ELR (cell line): ENCODE measurements at places on chromosomes 12 and 14.
A peak's percentile ranks its signal among the peaks of the same experiment; 100 is the strongest.

GRCh38 chr12:64440100-64440499 is 11.8 kb upstream of the TBK1 start:
- no peak for DNase-seq

- peak; percentile 96 for DNase-seq
Measured at GRCh38 chr14:31927348-31927832, 149.7 kb upstream of the ARHGAP5 start.

DNA sequence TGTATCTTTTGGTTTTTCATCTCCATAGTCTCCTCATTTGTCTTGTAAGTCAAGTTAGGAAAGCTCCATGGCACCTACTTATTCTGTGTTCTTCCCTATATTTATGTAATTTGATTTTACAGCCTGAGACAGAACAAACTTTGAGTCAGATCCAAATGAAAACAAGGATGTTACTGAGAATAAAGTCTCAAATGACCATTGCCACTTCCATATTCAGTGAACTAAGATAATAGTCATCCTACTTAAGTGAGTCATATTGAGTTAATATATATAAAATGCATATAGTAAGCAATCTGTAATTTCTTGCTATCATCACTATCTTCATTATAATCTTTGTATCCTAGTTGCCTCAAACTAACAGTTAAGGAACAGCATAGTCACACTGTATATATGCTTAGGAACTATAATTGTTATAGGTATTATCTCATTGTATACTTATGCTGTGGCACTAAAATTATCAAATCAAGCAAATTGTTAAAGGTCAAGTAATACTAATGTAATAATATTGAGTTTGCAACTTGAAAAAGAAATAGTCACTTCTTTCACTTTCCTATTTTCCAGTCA is 30.8 kb downstream of the TMTC3 start:
- DNase-seq = peak; percentile 86

DNA sequence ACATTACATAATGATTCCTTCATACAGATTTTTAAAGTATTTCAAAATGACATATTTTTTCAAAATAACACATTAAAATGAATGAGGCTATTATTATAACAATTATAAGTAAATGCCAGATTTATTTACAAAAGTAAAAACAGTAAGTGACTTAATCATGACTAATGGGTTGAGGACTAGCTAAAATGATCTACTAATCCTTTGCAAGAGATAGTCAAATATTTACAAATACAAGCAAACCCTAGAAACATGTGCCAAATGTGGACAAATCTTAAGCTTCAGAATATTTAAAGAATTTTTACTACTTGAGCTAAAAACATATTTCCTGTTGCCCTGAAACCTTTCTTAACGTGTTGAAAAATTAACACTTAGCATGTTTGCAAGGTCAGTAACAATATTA is 74.8 kb downstream of the KIF21A start:
- peak; percentile 36 for DNase-seq

- DNase-seq = peak; percentile 39
Measured at GRCh38 chr14:60311417-60311816, 62.4 kb downstream of the PPM1A start.

- DNase-seq = peak; percentile 54
Measured at GRCh38 chr14:23539248-23540140, 12.1 kb downstream of the ZFHX2 start.

DNA sequence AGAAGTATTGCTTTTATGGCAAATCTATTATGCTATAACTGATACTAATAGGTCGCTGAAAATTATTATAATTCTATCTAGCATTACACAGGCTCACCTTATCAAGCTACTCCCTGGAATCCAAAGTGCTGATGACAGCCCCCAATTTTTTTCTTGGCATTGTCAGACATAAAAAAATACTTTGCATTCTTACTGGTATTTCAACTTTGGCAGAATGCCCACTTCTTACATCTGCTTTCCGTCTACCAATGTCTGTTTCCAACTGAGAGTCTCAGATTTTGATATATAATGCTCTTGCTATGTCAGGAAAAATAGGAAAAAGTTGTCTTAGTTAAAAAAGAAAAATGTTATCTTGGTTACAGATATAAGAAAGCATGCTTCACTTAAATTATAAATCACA is 615.4 kb downstream of the C12orf50 start:
- DNase-seq = no peak

- DNase-seq = no peak
Measured at GRCh38 chr14:89576145-89576927, 159.3 kb upstream of the FOXN3 start.

DNA sequence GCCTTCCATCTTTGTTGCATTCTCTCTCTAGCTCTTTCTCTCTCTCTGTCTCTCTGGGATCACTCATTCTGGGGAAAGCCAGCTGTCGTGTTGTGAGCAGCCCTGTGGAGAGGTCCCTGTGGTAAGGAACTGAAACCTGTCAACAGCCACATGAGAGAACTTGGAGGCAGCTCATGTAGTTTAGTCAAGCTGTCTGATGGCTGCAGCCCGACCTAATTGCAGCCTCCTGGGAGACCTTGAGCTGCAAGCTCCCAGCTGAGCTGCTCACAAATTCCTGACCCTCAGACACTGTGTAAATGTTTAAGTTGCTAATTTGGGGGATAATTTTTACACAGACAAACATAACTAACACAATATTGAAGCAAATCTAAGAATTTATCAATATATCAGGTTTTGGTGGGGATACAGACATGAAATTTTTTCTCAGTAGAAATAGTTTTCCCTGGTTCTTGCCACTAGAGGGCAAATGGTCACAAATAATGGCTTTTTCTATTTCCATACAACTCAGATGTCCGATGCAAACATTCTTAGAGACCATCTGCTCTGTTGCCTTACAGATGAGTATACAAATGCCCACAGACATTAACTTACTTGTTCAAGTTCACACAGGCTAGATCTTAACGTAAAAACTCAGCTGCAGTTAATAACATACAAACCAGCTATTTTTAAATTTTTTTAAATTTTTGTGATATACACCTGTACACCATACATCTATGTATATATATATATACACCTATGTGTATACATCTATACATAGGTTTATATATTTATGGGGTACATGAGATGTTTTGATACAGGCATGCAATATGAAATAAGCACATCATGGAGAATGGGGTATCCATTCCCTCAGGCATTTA is 15.5 kb upstream of the KRR1 start:
- DNase-seq = peak; percentile 81

- no peak for DNase-seq
Measured at GRCh38 chr12:103802586-103802886, 38.5 kb downstream of the NT5DC3 start.

DNA sequence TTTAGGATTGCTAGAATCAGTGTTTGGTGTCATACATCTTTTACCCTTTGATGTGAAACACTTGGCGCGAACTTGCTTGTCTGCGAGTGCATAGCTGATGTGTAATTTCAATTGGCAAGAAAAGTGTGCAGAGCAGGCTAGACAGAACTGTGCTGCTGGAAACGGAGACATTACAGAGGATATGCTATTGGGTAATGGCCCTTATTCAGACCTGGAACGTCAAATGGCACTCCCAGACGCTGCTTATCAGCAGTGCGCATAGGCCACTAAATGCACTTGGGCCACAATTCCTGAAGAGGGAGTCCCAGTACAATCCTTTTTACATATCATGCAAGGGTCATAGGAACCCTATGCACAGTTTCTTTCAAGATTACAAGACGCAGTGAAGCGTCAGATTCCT is 15.7 kb upstream of the SLC10A1 start:
- DNase-seq = no peak

- DNase-seq = peak; percentile 3
Measured at GRCh38 chr12:117282490-117282889, 78.9 kb downstream of the NOS1 start.

- DNase-seq = no peak
Measured at GRCh38 chr14:50578433-50578832, 18.5 kb downstream of the ATL1 start.

DNA sequence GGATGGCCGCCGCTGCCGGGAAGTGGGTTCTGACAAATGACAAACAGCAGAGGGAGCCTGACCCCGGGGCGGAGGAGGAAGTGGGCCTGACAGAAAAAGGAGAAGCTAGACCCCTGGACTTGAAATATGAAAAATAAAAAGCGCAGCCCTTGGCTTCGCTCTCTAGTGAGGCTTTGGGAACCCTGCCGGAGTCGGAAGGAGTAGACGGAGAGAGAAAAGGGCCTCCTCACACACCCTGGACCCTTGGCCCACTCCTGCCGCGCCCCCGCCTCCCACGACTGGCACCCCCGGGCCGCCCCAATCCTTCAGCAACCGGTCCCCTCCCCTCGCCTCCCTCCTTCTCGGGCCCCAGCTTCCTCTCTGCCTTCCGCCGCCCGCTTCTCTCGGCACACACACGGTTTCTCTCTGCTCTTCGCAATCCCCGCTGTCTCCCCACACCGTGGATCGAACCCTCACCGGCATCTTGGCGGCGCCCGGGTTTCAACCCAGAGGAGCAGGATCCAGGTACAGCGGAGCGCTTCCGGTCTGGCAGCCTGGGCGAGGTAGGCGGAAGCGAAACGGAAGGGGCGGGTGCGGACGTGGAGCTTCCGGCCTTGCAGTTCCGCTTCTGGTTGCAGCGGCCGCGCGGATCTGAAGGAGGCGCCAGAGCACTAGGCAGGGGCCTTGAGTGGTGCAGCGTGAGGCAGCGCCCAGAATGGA is at the start of gene ARPC3:
TSS of gene ARPC3 (minus strand) at position 539 of the 699 bp plus-strand sequence. CDS start at position 462, 77 bp downstream.
- DNase-seq = peak; percentile 97

GRCh38 chr12:449203-449602 is 10.5 kb upstream of the B4GALNT3 start:
- DNase-seq = no peak

DNA sequence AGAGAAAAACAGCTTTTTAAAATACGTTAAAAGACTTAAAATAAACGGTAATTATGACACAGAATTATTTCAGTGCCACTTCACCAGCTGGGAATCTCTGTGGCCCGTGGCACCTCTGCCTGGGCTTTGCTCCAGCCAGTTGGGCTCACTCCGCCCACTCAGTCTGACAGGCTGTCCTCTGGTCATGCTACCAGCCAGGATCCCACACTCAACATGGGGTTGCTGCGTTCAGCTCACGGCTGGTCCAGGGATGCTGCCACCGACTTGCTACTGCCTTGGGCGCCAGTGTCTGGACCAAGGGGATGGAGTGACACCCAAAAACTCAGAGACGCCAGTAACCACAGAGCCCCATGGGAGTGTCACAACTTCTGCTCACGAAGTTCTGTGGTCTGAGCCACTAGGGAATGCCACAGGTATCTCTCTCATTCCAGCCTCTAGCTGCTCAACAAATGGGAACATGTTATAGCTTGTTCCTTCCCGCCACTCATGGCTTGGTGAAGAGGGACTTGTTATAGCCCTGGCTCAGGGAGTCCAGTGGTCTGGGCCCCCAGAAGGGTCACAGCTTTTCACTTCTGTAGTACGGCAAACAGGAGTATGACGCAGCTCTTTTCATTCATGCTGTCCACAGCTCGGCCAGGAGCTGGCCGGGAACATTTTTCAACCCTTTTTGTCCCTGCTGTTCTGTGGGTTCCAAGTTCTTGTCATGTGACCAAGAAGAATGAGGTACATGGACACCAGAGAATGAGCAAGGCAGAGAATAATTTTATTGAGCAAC is 23.4 kb upstream of the ATXN7L3B start:
- no peak for DNase-seq

DNA sequence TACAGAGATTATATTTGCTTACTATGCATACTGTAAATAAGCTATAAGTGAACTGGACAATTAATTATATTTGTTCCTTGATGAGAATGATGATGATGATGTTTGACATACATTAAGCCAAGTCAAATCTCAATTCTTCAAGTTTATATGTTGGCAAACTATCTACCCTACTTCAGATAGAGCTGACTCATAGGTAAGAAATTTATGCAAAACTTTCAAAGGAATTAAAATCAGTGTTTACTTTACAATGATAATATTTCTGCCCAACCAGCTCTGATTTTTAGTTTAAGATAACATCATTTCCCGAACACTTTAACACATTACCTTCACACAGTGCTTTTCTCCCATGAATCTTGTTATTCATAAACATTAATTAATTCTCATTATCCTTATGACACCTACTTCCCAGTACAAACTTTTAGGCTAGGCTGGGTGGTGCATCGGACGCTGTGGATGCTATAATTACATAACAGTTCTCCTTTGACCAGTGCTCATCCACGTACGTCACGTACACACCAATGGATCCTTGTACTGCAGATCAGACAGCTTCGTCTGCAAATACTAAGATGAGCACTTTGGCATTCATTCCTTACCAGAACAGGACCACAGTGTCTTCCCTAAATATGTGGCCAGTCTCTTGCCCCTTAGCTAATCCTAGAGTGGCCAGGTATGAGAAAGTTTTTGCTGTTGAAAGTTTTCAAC is 18.3 kb downstream of the BMP4 start:
- DNase-seq = peak; percentile 18

GRCh38 chr12:107225635-107226034 is 132.3 kb upstream of the CRY1 start:
- peak; percentile 77 for DNase-seq

GRCh38 chr12:75712223-75712622 is 200.8 kb upstream of the KRR1 start:
- no peak for DNase-seq

DNA sequence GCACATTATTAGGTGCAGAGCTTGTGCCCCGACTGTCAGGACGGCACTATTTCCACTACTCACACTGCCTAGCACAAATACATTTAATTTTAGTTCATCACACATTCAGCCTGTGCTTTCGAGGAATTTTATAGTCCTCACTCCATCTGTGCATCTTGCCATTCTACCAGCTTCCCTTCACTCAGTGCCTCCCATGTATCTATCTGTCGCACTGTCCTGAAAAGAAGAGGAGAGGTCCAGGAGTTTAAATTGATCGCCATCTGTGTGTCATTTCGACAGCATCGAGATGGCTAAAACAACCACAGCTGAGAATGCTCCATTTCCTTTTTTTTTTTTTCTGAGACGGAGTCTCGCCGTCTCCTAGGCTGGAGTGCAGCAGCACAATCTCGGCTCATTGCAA is 97.6 kb upstream of the FOXN3 start:
- DNase-seq = no peak

DNA sequence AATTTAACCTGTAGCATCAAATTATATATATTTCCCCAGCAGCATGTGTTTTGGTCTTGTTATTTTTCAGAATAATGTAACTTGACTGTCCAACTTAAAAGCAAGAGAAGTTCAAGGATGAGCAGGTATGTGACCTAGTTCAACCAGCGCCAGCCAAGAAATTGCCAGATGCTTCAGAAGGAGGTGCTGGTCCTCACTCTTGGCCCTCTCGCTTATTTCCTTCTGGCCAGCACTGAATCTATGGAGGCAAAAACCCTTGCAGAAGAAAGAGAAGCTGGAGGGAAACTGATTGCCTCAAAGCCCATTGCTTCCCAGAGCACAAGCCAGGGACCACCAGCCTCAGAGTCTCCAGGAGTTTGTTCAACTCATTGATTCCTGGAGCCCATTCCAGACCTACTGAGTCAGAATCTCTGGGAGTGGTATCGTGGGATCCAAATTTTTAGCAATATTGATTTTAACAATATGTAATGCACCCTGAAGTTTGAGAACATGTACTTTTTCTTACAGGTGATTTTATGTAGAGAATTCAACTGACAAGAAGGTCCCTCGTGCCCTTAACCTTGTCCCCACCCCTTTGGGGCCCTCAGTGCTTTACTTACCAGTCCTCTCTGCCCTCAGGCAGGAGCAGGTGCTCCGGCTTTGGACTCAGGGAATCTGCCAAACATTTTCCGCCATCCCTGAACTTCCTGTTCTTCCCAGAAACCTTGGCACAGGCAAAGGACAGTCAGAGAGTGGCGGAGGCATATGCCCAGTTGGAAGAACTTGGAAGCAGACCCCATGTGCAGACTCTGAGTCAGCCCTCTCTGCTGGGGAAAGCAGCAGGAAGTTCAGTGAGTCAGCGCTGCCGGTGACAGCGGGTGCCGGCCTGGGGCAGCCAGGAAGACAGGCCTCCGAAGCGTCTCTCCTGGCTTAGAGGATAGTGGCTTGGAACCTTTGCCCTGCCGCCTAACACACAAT is 10.4 kb downstream of the BEST3 start:
- peak; percentile 98 for DNase-seq
